ENCODE measurements at places on chromosomes 1 and 21. TPM values are rescaled to one million over a fixed set of nuclear protein-coding genes. Genes with fewer than 3 reads are reported as not detected.

Gene SH3GLB1
- 59.3 TPM for total RNA-seq

Gene C1orf146
- not detected for total RNA-seq

Gene TNFRSF1B
- total RNA-seq: 1.5 TPM

Gene RCAN3
- total RNA-seq: 11.9 TPM

Gene GUCA2B
- total RNA-seq: not detected

Gene PGBD5
- 0.98 TPM for total RNA-seq

Gene PDIK1L
- total RNA-seq: 9.3 TPM

Gene KCNK1
- total RNA-seq: 5.9 TPM

Gene RORC
- total RNA-seq: 0.44 TPM

Gene STIL
- 34.4 TPM for total RNA-seq

Gene CYP4A22
- total RNA-seq: not detected

Gene TPTE
- not detected for total RNA-seq

Gene ENO1
- total RNA-seq: 3,081 TPM

Gene KCNN3
- total RNA-seq: 0.37 TPM

Gene SPRR2B
- not detected for total RNA-seq

Gene AQP10
- total RNA-seq: not detected

Gene DR1
- 67.1 TPM for total RNA-seq

Gene LMX1A
- not detected for total RNA-seq

Gene C1orf105
- total RNA-seq: not detected

Gene CFHR3
- total RNA-seq: not detected

Gene HSD11B1
- total RNA-seq: 4.3 TPM

Gene CHI3L1
- not detected for total RNA-seq

Gene C4BPA
- not detected for total RNA-seq

Gene SMCP
- not detected for total RNA-seq

Gene ZNF691
- 12.3 TPM for total RNA-seq

Gene CALML6
- total RNA-seq: not detected

Gene ADAMTS4
- 0.39 TPM for total RNA-seq

Gene ITGB2
- total RNA-seq: 0.10 TPM

Gene PLA2G2D
- not detected for total RNA-seq

Gene RGS21
- not detected for total RNA-seq

Gene FAM89A
- 9.4 TPM for total RNA-seq

Measured in M059J (cell line).